ENCODE measurements at places on chromosomes 5 and 9. TPM values are rescaled to one million over a fixed set of nuclear protein-coding genes. Genes with fewer than 3 reads are reported as not detected.

- peak; percentile 22 for DNase-seq
These were observed at the start of gene KCNT1 for GRCh38 chr9:135701959-135702721. Gene KCNT1 (plus strand): TSS chr9:135702185. CDS start chr9:135702259, 74 bp downstream.

- no peak for DNase-seq
These were observed 203.2 kb downstream of the DMRT2 start for GRCh38 chr9:1253064-1253979.

DNA sequence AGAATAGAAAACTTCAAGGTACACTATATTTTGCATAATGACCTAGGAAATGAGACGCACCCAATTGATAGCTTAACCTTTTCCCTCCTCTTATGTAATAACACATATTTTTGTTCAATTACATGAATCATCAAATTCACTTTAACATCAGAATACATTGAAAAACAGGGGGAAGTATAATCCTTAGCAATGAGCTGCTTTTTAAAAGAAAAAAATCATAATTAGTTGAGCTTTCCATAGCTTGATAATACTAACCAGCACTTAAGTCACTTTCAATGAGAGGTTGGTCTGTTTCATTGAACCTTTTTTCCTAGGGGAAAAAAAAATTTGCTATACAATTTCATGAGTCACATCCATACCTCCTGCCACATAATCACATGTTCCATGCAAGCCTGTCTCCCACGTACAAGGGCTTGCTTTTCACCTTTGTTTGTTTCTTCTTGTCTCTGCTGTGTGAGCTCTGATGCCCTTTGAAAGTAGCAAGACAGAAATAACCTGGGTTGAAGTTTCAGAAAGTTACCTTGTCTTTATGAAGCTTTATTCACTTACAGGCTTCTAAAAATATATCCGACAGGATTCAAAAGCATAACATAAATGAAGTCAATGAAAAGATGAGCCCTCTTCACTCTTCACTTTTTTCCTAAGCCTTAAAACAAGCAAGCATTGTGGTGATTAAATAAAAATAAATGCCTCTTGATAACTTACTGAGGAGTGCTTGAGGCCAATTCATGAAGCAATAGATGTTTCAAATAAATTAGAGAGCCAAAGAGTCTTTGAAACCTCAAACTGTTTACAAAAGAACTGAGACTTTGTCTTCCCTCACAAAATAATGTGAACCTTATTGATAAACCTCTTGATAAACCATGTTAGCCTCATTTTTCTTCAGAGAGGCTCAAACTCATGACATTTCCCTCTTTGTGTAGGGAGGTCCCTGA is 108.5 kb downstream of the FEM1C start:
- no peak for DNase-seq

DNA sequence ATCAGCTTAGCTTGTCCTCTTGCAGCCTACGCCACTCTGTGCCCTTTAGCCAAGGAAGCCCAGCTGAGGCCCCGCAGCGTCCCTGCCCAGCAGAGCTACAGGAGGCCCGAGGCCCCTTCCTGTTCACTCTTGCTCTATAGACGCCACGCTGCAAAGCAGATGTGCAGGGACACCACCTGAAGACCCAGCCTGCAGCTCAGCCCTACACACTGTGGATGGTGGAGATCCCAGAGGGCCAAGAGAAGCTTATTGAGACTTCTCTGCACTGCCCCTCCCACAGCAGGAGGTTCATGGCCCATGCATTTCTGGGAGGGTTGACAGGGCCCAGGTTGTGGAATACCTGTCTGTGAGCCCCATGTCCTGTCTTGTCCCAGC is 33.6 kb downstream of the IRF1 start:
- DNase-seq: peak; percentile 69

Gene LECT2
- not detected for total RNA-seq

DNA sequence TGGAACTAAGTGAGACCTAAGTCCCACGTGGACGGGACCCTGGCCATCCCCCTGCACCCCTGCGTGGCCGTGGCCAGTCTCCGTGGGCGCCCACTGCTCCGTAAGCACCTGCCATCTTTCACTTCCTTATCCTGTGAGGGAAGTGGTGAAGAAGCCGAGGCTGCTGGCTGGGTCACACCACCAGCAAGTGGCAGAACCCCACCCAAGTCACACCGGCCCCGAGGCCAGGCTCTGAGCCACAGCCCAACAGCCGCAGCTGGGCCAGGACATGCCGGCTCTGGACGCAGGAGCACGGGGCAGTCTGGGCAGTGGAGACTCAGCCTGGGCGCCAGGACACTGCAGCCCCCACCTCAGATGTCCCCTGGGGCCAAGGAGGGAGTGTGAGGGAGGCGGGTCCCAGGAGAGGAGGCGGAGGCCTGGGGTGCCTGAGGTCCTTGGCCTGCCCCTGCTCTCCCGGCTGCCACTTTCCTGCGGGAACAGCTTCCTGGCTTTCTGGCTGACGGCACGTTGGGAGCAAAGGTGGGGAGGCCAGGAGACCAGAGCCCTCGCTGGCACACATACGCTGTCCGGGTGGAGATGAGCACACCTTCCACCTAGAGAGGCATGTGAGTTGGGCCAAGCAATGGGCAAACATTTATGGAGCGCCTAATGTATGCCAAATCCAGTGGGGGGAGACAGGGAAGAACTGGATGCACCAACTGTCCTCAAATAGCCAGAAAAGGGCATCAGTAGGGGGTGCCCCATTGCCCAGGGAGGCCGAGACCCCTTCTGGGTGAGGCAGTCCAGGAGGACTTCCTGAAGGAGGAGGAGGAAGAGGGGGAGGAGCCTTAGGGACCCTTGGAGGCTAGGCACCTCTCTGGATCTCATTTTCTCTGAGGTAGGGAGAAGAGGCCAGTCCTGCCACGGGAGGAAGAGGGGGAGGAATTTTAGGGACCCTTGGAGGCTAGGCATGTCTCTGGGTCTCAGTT is 43.9 kb upstream of the EGFL7 start:
- DNase-seq: peak; percentile 63

Gene FOXD4
- total RNA-seq: 2.2 TPM

DNA sequence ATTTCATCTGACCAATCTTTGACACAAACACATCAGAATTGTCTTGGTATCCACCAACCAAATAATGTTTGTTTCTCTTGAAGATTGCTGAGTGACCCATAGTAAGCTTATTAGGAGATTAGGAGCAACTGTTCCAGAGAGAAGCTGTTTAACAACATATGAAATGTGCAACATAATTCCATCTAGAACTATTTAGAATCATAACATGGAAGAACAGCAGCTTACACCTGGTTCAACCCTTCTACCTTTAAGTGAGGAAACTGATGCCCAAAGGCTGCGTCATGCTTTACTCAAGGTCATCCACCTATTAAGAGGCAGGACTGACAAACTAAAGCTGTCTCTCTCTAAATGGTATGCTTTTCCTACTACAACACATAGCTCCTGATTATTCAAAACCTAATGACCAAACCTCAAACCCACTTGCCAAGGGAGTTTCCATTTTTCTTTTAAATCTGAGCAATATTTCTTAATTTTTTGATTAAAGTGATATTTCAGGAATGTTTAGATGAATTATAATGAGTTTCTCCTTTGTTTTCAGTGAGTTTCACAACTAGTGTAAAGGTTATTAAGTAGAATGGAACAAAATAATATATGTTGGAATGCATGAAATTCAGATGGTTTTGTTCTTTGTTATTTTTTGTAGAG is 545.9 kb downstream of the RAB3C start:
- DNase-seq: no peak

Gene MLANA
- total RNA-seq: not detected
